ENCODE measurements at places on chromosomes 4 and X.

GRCh38 chr4:110224142-110224541 is 25.7 kb upstream of the ELOVL6 start:
- no peak for DNase-seq

DNA sequence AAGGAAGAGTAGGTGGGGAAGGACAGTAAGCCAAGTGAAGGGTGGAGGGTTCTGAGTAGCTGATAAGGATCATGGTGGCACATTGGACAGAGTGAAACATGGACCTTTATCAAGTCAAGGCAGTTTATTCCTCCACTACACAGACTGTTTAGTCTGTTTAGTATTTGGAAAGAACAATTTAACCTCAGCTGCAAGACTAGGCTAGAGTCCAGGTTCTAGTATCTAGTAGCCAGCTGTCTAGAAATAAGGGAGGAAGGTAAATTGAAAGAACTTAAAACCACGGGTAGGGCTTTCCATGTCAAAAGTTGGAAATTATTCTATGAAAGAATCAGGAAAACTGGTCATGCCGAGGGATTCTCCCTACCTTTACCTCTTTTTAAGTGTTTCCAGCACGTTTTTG is 140.1 kb upstream of the MED14 start:
- no peak for DNase-seq

DNA sequence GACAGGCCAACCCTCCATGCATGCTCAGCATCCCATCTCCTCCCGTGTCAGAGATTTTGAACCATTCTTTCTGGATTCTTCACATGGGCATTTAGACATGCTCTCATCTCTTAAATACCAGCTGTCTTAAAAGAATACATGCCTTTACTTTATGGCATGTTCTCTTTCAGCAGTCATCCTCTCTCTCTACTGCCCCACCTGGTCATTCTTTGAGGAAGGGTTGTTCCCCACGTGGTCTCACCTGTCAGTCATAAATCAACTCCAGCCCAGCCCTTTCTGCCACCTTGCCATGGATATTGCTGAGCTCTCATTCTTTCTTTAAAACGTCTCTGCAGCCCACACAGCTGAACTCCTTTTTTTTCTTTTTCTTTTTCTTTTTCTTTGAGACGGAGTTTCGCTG is 111.3 kb downstream of the ARHGAP10 start:
- DNase-seq = no peak

- DNase-seq = no peak
Observed at GRCh38 chr4:134073711-134074110, 127.9 kb downstream of the PABPC4L start.

DNA sequence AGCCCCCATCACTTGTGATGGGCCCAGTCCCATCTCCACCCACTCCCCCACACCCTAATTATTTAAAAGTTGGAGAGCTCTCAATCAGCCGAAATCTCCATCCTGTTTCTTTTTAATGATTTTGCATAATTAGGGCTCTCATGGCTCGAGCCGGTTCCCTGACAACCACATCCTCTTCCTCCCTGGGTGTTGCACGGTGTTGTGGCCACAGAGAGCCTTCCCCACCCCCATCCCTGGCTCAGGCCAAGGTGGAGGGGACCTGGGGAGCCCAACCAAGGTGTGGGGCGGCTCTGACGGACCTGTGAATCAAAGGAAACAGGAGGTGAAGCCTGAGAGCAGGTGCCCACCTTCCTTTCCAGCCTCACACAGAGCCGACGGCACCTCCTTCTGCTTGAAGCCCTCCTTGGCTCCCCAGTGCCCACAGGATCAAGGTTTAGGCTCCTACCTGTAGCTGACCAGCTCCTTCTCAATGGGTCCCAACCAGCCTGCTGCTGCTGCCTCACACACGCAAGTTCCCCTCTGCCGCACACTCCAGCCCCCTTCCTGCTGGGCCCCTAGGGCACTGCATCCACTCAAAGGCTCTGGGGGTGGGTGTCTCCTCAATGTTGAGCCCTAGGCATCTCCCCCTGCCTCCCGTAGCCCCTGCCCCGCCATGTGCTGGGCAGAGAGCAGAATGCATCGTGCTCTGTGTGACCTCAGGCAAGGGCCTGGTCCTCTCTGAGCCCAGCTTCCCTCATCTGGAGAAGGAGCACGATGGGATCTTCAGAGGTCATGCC is 68.7 kb downstream of the WFS1 start:
- no peak for DNase-seq

DNA sequence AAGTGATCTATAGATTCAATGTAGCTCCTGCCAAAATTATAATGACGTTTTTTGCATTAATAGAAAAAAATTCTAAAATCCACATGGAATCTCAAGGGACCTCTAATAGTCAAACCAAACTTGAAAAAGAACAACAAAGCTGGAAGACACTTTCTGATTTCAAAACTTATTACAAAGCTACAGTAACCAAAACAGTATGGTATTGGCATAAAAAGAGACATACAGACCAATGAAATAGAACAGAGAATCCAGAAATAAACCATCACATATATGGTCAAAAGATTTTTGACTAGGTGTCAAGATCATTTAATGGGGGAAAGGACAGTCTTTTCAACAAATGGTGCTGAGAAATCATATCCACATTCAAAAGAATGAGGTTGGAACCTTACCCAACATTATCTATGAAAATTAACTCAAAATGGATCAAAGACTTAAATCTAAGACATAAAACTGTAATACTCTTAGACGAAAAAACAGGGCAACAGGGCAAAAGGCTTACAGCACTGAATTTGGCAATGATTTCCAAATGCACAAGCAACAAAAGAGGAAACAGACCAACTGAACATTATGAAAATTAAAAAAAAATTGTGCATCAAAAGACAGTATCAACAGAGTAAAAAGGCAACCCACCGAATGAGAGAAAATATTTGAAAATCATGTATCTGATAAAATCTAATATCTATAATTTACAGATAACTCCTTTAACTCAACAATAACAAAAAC is 3.9 kb downstream of the FBXO8 start:
- DNase-seq = no peak

DNA sequence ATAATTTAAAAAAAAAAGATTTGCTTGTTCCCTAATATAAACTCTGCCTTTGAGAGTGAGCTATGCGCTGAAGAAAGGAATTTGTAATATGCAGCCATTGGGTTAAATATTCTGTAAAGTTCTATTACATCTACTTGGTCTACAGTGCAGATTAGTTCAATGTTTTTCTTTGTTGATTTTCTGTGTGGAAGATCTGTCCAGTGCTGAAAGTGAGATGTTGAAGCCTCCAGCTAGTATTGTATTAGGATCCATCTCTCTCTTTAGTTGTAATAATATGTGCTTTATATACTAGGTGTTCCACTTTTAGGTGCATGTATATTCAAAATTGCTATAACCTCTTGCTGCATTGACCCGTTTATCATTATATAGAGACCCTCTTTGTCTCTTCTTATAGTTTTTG is 49.8 kb downstream of the MAGEE1 start:
- no peak for DNase-seq

DNA sequence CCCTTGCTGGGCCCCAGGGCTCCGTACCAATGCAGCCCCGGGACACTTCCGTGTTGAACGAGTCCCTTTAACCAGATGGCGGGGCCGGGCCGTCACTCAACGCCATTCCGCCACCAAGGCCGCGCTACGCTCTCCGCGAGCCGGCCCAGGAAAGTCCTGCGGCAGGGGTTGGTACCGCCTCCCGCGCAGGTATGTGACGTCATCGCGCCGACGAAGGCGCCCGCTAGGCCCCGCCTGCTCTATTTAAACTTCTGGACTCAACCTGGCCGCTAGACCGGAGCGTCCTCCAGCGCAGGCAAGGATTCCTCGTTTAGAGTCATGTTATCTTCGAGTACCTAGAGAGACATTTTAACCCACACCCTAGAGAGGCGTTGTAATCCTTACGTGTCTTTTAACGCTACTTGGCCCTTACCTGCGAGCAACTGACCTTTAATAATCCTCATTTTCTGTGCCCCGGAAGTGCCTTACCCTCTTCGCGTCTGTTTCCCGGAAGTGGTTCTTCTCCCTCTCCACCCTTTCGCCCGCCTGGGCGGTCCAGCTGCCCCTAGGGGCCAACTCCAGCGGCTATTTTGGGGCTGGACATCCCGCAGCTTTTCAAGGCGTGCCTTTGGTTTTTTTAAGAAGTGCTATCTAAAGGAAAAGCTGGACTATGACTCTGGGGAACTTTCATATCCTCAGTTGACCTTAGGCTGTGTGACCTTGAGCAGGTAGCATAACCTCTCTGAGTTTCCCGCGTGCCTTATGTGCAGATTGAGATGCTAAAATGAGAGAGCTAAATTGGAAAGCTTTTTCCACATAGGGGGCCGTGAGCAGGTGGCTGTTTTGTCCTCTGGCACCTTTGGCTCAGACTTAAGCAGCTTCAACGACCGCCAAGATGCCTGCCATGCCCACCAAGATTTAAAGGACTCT is at the start of gene PNPLA4:
PNPLA4 (minus strand) TSS at position 155 of the 909 bp plus-strand sequence. CDS start 1,294 bp downstream, outside the sequence.
- DNase-seq = no peak

DNA sequence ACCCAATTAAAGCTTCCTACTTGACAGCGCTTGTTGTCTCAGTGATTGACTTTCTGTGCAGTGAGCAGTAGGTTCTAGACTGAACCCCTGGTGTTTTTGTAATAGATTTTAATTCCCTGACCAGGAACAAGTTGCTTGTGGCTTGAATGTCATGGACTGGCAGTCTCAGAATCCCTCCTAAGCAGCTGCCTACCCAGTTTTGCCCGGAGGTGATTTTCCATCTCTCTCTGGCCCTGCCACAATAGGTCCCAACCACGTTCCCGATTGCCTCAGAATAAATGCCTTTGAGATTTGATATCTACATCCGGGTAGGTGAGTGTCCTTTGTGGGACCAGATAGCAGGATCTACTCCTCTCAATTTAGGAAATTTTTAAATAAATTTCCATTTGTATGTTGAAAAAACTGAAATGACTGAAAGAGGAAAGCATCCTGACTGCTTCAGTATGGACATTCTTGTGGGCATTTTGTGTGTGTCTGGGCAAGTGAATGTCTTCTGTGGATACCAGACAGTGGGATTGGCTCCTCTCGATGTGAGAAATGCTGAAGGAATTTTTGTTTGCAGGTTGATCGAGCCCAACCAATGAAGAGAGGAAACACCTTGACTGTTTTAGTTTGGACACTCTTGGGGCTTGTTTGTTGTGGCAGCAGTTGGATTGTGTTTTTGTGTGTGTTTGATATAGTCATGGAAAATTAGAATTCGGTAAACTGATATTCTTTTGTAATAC is 1607.4 kb downstream of the C4orf33 start:
- DNase-seq = no peak

- DNase-seq = peak; percentile 57
Observed at GRCh38 chrX:20361890-20362262, 95.2 kb upstream of the RPS6KA3 start.

DNA sequence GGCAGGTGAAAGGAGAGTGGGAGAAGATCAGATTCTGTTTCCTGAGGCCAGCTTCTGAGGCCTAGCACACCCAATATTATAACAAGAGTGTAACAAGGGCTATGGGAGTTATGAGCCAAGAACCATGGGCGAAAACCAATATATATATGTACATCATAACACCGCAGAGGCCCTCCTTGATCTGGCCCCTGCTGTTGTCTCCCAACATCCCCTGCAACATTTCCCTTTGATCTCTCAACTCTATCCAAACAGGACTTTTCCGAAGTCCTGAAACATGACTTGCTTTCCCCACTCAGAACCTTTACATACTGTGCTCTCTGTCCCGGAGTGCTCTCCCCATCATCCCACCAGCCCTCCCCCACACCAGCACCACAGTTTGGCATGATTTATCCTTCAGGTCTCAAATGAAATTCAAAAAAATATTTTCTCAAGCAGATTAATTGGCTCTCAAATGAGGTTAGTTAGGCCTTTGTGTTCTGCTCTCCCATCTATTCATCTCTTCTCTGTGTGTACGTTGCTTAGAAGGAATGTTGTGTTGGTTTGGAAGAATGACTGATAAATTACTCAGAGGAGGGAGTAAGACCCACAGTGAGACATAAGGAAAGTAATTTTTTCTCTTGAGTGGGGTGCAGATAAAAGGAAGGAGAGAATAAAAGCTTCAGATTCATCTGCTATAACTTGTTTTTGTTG is 58.1 kb upstream of the SMIM10 start:
- DNase-seq = no peak

- no peak for DNase-seq
Observed at GRCh38 chrX:41033299-41033698, 51.9 kb upstream of the USP9X start.

DNA sequence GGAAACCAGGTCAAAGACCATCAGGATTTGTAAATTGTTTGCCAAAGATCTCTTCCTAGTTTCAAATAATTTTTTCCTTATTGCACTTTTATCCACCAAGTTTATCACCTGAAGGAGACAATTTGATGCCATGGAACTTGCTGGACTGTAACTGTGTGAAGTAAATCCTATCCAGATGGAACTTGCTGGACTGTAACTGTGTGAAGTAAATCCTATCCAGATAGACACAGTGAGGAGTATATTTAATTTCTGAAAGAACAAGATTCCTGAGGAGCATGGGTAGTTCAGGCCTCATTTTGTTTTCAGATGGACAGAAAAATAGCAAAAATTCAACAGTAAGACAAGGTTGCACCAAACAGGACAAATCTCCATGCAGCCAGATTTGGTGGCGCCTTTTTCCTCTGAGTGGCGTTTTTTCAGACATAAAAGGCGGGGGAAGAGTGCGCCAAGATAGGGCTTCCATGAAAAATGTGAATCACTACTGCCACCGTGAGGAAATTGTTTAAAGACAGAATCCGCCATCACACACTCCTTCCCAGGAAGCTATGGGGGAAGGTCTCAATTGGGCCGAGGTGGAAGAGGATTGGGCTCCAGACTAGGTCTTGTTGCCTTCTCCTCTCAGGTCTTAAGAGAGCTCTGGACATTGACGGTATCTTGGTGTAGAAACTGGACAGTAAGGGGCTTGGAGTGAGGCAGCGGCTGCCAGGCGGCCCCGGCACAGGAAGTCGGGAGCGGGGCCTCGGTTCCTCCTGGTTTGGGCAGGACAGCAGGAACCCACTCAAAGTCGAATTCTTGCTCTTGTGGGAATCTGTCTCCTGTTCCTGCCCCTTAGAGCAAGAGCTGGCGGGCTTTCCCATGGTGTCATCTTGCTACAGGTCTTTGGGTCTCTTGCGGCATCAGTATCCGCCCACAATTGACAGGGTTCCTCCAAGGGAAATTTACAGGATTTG is 234.7 kb downstream of the OR13H1 start:
- DNase-seq = no peak

DNA sequence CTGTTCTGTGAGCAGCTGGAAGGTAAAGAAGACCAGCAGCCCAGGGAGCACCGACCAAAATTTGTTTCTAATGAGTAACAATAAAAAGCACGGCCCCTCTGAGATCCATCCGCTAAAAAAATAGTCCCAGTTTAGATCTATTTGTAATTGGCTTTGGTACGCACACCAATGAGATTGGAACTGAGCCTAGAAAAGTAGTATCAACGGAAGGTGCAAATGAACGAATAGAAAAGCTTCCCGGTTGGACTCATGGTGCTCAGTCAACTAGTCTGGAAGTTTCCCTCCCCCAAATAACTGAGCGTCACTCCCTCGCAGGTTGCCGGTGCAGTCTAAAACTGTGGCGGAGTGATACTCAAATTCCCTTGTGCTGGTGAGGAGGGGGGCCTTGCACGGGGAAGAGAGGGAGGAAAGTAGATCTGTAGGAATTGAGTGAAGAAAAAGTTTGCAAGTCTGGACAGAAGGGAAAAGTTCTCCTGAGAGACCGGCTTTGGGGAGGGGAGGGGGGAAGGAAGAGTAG is at the start of gene COL4A5:
COL4A5 (plus strand) TSS at position 413 of the 517 bp plus-strand sequence. CDS start 288 bp downstream, outside the sequence.
- peak; percentile 78 for DNase-seq

- no peak for DNase-seq
Observed at GRCh38 chr4:46852800-46853199, 56.2 kb downstream of the COX7B2 start.

- DNase-seq = peak; percentile 80
Observed at GRCh38 chr4:26248647-26249046, 72.2 kb upstream of the RBPJ start.

GRCh38 chr4:99219072-99219471 is at the start of gene ADH6:
TSS of gene ADH6 (minus strand) at chr4:99219246. CDS start at chr4:99219152, 94 bp downstream.
- DNase-seq = no peak
